ENCODE measurements at places on chromosomes 12 and 14. TPM values are rescaled to one million over a fixed set of nuclear protein-coding genes. Genes with fewer than 3 reads are reported as not detected.

The RFLNA gene
- total RNA-seq = not detected

The RTL1 gene
- not detected for total RNA-seq

DNA sequence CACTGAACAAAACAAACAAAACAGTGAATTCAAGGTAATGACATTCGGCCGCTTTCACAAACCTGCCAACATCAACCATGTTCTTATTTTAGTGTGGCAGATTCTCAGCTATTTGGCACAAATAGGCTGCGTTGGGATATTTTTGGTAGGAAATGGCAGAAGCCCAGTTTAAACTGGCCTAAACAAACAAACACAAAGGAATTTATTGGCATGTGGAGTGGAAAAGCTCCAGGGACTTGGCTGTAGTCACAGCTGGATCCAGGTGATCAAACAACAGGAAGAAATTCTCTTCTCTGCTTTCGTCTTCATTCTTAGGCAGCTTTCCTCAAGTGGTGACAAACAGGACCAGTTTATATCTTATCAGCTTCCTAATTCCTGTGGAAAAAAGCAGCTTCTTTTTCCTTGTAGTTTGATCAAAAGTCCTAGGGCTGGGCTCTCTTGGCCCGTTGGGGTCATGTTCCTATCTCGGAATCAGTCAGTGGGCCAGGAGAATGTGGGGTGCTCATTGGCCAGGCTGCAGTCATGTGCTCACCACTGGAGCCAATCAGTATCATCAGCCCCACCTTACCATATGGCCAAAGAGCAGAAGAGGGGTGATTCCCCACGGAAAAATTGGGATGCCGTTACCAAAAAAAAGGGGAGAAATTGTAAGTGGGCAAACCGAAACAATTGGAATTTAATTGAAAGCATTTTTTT, 22.6 kb downstream of the C12orf75 start:
- no peak overlapping the region for H3K27ac ChIP-seq
- peaks cover 39% of the 10 kb centered on the region for H3K4me1 ChIP-seq
- H3K4me3 ChIP-seq = no peak overlapping the region
- no peaks in the 10 kb centered on the region for H3K36me3 ChIP-seq

GRCh38 chr12:59619461-59620240, 23.8 kb downstream of the SLC16A7 start:
- no peaks in the 10 kb centered on the region for H3K27me3 ChIP-seq
- no peak overlapping the region for H3K4me3 ChIP-seq
- H3K27ac ChIP-seq = no peak overlapping the region
- no peaks in the 10 kb centered on the region for H3K4me1 ChIP-seq

- H3K36me3 ChIP-seq = no peaks in the 10 kb centered on the region
- no peak for DNase-seq
- H3K4me1 ChIP-seq = no peaks in the 10 kb centered on the region
- H3K27me3 ChIP-seq = peaks cover 78% of the 10 kb centered on the region
- H3K27ac ChIP-seq = no peak overlapping the region
- H3K4me3 ChIP-seq = no peak overlapping the region
Measured at GRCh38 chr12:54987611-54988231, 3.2 kb upstream of the TESPA1 start.

DNA sequence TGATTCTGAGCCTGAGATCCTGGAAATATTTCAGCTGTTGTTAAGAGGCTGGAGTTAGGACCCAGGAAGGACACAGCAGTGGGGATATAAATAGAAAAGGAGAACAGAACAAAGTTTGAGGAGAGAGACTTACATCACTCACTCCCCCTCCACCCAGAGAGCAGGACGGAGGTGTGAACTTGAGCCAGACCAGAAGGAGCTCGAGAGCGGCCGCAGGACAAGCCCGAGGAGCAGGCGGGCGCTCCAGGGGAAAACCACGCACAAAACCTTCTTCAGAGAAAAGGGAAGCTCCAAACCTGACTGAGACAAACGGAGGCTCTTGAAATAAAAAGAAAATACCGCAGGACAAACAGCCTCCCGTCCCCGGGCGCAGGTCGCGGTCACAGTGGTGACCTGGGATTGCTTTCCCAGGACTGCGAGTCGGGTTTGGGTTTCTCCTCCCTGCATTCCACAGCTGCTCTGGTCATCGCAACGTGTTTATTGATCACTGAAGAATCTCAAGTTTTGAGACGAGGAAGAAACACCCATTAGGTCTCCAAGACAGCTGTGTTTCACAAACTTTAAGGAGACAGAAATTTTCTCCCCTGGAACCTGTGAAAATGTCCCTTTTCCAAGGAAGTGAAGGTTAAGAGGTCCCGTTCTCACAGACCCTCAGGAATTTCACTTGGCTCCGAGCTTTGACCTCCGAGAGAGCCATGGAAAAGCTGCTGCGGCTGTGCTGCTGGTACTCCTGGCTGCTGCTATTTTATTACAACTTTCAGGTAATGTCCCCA, at the start of gene ADGRD1:
Gene ADGRD1, plus strand, starts transcription at position 137 of the 773 bp plus-strand sequence. Its CDS starts 559 bp downstream, at position 696.
- H3K27ac ChIP-seq = no peak within 1 kb of the TSS
- H3K4me3 ChIP-seq = no peak within 1 kb of the TSS
- H3K36me3 ChIP-seq = no peaks in the 10 kb centered on the region
- H3K4me1 ChIP-seq = no peaks in the 10 kb centered on the region

DNA sequence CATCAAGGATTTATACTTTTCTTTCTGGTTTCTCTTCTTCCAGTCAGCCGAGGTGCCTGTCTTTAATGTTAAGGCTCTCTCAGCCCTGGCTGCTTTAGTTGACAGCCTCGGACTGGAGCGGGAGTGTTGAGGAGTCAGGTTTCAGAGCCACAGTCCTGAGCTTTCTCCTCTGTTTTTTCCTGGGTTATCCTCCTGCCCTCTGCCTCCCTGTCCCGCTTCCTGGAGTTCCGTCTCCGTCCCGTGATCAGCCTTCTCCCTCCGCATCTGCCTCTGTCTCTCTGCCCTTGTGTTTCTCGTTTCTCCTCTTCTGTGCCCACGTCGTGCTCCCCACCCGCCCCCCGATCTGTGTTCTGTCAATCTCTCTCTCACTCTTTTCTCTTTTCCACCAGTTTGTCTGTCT, 33.0 kb downstream of the IQSEC3 start:
- H3K4me3 ChIP-seq = no peak overlapping the region
- H3K27ac ChIP-seq = no peak overlapping the region
- H3K36me3 ChIP-seq = no peaks in the 10 kb centered on the region
- no peak for DNase-seq
- peaks cover 33% of the 10 kb centered on the region for H3K27me3 ChIP-seq
- peaks cover 11% of the 10 kb centered on the region for H3K4me1 ChIP-seq

DNA sequence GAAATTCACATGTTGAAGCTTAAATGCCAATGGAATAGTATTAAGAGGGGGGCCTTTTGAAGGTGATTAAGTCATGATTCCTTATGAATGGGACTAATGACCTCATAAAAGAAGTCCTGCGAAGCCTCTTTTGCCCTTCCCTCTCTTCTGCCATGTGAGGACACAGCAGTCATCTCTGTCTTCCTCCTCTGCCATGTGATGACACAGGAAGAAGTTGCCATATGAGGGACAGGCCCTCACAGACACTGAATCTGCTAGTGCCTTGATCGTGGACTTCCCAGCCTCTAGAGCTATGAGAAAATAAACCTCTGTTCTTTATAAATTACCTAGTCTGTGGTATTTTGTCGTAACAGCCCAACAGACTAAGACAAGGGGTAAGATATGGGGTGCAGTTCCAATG, 100.7 kb downstream of the VCPKMT start:
- peaks cover 66% of the 10 kb centered on the region for H3K4me1 ChIP-seq
- no peak overlapping the region for H3K4me3 ChIP-seq
- H3K27me3 ChIP-seq = no peaks in the 10 kb centered on the region
- H3K36me3 ChIP-seq = no peaks in the 10 kb centered on the region

DNA sequence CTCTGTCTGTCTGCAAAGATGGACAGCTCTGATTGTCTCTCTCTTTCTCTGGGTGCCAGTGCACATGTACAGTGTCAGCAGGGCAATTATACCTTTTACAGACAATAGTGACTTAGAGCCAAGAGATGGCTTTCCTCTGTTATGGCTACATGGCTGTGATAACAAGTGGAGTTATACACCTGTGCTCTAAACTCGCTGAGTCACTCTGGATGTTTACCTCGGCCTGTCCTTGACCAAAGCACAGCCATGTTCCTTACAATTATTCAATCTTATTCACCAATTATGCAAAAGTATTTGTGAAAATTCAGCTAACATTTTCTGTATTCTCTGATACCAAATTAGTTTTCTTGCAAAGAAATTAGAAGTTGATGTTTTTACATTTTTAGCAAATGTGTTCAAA, 475.5 kb upstream of the CCDC196 start:
- no peaks in the 10 kb centered on the region for H3K27me3 ChIP-seq
- no peaks in the 10 kb centered on the region for H3K36me3 ChIP-seq
- DNase-seq = no peak
- no peak overlapping the region for H3K4me3 ChIP-seq

All from HCT116 (cell line).